Activated B cell treated with CpG ODN at 0.5 μM for 24 hours (primary cell): ENCODE measurements at places on chromosomes 5 and 9. TPM values are rescaled to one million over a fixed set of nuclear protein-coding genes. Genes with fewer than 3 reads are reported as not detected.

SLC34A1 gene
- not detected in 2 replicates for total RNA-seq

UGCG gene
- total RNA-seq = 103 and 111 TPM in 2 replicates

RASEF gene
- not detected in 2 replicates for total RNA-seq

BTNL3 gene
- total RNA-seq = not detected in 2 replicates

SAXO1 gene
- total RNA-seq = 0.02 TPM in 1 of 2 replicates, not detected in the other

ELOVL7 gene
- 0.32 and 0.69 TPM in 2 replicates for total RNA-seq

GRM6 gene
- not detected in 2 replicates for total RNA-seq

HTR1A gene
- total RNA-seq = not detected in 2 replicates

SOX30 gene
- 0.37 and 0.47 TPM in 2 replicates for total RNA-seq

FAM114A2 gene
- total RNA-seq = 27.4 and 30.5 TPM in 2 replicates

NIPSNAP3A gene
- 21.9 and 22.7 TPM in 2 replicates for total RNA-seq

GRAMD2B gene
- 4.9 and 5.9 TPM in 2 replicates for total RNA-seq

LURAP1L gene
- not detected in 2 replicates for total RNA-seq

CNTFR gene
- not detected in 2 replicates for total RNA-seq

TRIM36 gene
- 7.5 and 8.9 TPM in 2 replicates for total RNA-seq

FAM170A gene
- total RNA-seq = not detected in 2 replicates

SHROOM1 gene
- 1.5 and 2.4 TPM in 2 replicates for total RNA-seq

DHFR gene
- 11.1 and 12.7 TPM in 2 replicates for total RNA-seq

CBY3 gene
- total RNA-seq = not detected in 2 replicates
